ENCODE measurements at places on chromosomes 7 and 10.
A peak's percentile ranks its signal among the peaks of the same experiment; 100 is the strongest.

DNA sequence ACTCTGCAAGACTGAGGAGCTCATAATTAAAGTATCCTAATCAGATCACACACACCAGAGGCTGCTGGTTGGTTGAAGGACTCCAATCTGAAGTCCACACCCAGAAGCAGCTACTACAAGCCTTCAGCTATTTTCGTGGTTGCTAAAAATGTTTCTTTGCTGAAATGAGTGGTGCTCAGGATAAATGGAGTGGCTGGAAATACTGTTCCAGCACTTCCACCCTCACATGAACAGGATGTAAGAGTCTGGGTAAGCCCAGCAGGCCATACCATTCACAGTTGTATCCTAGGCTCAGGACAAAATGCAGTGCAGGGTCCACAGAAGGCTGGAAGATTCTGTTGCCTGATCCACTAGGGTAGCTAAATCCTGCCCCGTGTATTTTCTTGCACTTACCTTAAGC, 34.1 kb downstream of the AFAP1L2 start:
- peaks cover 4% of the 10 kb centered on the region for H3K4me1 ChIP-seq
- no peak overlapping the region for H3K4me3 ChIP-seq
- no peaks in the 10 kb centered on the region for H3K36me3 ChIP-seq
- no peaks in the 10 kb centered on the region for H3K27me3 ChIP-seq
- H3K27ac ChIP-seq = no peak overlapping the region
- DNase-seq = no peak

DNA sequence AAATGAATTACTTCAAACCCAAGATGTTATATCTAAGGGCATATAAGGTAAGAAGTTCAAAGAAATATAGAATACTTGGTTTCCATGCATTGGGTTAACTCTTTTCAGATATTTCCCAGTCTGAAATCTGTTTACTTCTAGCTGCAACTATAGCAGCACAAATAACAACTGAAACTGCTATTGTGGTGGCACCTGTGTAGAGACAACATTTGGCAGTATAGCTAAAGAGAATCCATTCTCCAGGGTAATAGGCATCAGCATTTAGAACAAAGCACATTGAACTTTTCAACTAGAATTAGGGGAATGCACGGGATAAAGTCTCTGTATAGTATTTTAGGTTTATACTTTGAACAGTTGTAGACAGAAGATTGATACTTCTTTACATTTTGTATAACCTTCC, 19.7 kb upstream of the CALCR start:
- H3K4me1 ChIP-seq = no peaks in the 10 kb centered on the region
- no peaks in the 10 kb centered on the region for H3K27me3 ChIP-seq
- DNase-seq = no peak
- no peaks in the 10 kb centered on the region for H3K36me3 ChIP-seq
- no peak overlapping the region for H3K27ac ChIP-seq

- peaks cover 6% of the 10 kb centered on the region for H3K4me1 ChIP-seq
- H3K4me3 ChIP-seq = no peak overlapping the region
- no peak for DNase-seq
- no peak overlapping the region for H3K27ac ChIP-seq
These were observed 414.2 kb upstream of the KLF6 start for GRCh38 chr10:4199196-4199595.

DNA sequence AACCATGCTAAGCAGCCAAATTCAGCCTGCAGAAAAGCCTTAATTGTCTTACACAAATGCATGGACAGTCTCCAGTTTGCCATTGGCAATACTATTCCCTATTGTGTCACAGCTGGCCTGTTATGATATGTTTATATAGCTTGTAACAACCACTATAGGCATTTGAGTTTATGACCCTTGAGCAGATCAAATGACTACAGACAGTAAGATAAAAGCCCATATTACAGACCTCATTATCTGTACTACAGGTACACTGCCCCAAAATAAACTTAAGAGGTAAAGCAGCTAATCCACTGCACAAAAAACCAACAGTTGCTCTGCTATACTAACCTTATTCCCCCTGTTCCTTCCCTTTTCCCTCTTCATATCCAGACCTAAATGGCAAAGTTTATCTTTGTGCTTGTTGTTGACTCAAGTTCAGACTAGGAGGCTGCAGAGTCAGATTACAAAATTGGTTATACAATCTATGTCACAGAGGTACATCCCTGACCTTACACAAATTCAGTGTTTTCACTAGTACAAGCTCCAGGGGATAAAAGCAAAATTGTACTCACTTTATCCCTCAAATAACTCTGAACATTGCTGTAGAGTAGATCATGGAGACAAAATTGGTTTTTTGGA, 218.4 kb downstream of the GRM8 start:
- no peaks in the 10 kb centered on the region for H3K27me3 ChIP-seq
- DNase-seq = no peak
- H3K27ac ChIP-seq = no peak overlapping the region
- H3K36me3 ChIP-seq = no peaks in the 10 kb centered on the region

DNA sequence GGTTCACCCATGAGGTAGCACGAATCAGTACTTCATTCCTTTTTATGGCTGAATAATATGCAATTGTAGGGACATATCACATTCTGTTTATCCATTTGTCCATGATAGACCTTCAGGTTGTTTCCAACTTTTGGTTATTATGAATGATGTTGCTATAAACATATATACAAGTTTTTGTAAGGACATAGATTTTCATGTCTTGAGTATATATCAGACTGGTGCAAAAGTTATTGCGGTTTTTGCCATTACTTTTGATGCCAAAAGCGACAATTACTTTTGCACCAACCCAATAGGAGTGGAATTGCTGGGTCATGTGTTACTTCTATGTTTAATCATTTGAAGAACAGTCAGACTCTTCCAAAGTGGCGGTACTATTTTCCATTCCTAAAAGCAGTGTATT, 361.5 kb downstream of the RPS24 start:
- H3K36me3 ChIP-seq = no peaks in the 10 kb centered on the region
- H3K27ac ChIP-seq = no peak overlapping the region
- no peak for DNase-seq
- H3K4me3 ChIP-seq = no peak overlapping the region
- peaks cover 6% of the 10 kb centered on the region for H3K27me3 ChIP-seq

DNA sequence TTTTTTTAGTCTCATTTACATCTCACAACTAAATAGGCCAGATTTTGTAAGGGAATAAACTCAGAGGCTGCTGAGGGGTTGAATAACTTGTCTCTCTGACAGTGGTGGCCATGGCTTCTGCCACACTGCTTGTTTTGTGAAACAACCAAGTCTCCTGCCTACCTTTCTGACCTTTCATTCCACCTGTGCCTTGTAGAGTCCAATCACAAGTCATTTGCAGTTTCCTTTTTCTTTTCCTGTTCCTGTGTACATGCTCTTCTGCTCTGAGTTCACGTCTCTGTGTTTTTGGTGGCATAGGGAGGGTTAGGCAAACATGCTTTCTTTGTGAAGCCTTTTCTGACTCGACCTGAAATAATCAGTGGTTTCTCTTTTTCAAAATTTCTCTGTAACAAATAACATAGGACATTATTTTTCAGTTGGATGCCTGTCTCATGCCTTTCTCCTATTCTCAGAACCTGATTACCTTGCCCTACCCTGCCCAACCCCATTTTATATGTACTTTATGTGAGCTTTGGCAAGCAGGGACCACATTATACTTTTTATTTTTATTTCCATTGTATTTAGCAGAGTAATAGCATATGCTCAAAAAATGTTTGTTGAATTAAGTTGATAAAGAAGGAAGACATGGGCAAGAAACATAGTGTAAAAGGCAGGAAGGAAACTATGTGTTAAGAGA, 81.7 kb downstream of the HDAC9 start:
- H3K36me3 ChIP-seq = no peaks in the 10 kb centered on the region
- no peak overlapping the region for H3K4me3 ChIP-seq
- H3K27me3 ChIP-seq = no peaks in the 10 kb centered on the region
- no peak overlapping the region for H3K27ac ChIP-seq
- DNase-seq = no peak

GRCh38 chr10:20744821-20745220, 152.3 kb downstream of the NEBL start:
- H3K4me3 ChIP-seq = no peak overlapping the region
- H3K36me3 ChIP-seq = no peaks in the 10 kb centered on the region
- H3K27me3 ChIP-seq = no peaks in the 10 kb centered on the region
- no peaks in the 10 kb centered on the region for H3K4me1 ChIP-seq
- no peak overlapping the region for H3K27ac ChIP-seq

GRCh38 chr7:38222481-38223096, 44.5 kb downstream of the STARD3NL start:
- peaks cover 27% of the 10 kb centered on the region for H3K4me1 ChIP-seq
- no peak overlapping the region for H3K27ac ChIP-seq
- no peak overlapping the region for H3K4me3 ChIP-seq
- no peaks in the 10 kb centered on the region for H3K27me3 ChIP-seq
- peaks cover 29% of the 10 kb centered on the region for H3K36me3 ChIP-seq

GRCh38 chr10:71084061-71084817, 128.1 kb upstream of the UNC5B start:
- DNase-seq = no peak
- H3K36me3 ChIP-seq = no peaks in the 10 kb centered on the region
- no peak overlapping the region for H3K4me3 ChIP-seq
- no peak overlapping the region for H3K27ac ChIP-seq

DNA sequence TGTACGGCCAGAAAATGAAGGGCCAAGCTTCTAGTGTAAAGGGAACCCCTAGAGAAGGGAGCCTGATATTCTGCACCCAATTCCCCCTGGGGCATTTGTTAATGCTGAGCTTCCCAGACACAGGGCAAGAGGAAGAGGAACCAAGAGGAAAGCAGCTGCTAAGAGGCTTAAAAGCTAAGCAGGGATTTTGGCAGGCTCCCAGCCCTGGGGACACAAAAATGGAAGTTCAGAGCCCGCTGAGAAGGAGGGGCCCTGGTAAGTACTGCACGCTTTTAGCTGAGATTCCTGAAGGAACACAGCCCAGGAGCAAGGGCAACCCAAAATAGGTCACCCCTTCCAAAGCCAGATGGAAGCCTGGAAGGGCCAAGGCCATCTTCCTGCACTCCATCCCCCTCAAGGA, 387.3 kb upstream of the MGMT start:
- H3K4me1 ChIP-seq = no peaks in the 10 kb centered on the region
- H3K27me3 ChIP-seq = peaks cover 3% of the 10 kb centered on the region
- no peak overlapping the region for H3K27ac ChIP-seq

GRCh38 chr7:1666823-1667565, 3.1 kb upstream of the ELFN1 start:
- H3K27ac ChIP-seq = no peak overlapping the region
- no peak for DNase-seq
- H3K4me3 ChIP-seq = peak overlapping the region; percentile 80
